ENCODE measurements at places on chromosomes 13 and 19. TPM values are rescaled to one million over a fixed set of nuclear protein-coding genes. Genes with fewer than 3 reads are reported as not detected.

DNA sequence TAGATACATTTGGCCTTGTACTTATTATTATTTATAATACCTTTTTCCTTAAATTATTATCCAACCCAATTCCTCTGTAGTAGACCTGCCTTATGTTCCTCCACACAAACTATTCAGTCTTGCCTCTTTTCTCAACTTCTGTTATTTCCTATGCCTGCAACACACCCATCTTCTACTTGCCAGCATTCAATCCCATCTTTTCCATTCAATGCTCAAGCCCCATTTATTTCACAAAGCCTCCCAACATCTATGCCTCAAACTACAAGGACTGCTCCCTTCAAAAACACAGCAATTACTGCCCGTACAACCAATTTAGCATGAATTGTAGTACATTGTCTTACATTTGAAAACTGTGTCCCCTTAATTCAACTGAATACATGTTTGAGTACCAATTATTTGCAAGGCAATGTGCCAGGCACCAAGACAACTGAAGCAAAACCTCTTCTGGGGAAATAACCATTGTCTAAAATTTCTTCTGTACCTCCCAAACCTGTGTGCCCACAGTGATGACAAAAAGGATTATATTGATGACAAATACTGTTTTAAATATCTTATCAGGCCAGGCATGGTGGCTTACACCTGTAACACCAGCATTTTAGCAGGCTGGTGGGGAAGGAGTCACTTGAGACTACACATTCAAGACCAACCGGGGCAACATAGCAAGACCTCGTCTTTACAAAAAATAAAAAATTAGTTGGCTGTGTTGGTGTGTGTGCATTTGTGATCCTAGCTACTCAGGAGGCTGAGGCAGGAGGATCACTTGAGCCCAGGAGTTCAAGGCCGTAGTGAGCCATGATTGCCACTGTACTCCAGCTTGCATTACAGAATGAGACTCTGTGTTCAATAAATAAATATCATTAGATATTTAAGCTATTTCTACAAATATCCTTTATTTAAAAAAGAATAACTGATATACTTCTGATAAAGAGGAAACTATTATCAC, 35.1 kb downstream of the ELF1 start:
- DNase-seq, result no peak

The UNC13A gene
- total RNA-seq, result not detected

- DNase-seq, result no peak
Measured at GRCh38 chr13:75505327-75505726, 23.4 kb upstream of the TBC1D4 start.

The MEIOSIN gene
- not detected for total RNA-seq

The CPB2 gene
- not detected for total RNA-seq

The ATP4B gene
- not detected for total RNA-seq

DNA sequence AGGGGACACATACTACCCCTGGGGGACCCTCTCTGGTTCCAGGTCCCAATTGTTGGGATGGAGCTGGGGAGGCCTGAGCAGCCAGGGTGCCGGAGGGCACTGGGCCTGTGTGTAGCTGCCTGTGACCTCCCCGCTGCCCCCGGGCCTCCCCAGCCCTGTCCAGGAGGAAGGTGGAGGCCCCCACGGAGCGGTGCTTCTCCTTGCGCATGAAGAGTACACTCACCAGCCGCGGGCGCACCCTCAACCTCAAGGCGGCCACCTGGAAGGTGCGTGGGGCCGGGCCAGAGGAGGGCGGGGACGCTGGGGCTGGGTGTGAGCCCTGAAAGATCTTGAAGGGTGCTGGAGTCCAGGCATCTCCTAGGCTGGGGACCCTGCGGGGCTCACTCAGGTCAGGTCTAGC, 11.7 kb downstream of the HIF3A start:
- DNase-seq, result no peak

DNA sequence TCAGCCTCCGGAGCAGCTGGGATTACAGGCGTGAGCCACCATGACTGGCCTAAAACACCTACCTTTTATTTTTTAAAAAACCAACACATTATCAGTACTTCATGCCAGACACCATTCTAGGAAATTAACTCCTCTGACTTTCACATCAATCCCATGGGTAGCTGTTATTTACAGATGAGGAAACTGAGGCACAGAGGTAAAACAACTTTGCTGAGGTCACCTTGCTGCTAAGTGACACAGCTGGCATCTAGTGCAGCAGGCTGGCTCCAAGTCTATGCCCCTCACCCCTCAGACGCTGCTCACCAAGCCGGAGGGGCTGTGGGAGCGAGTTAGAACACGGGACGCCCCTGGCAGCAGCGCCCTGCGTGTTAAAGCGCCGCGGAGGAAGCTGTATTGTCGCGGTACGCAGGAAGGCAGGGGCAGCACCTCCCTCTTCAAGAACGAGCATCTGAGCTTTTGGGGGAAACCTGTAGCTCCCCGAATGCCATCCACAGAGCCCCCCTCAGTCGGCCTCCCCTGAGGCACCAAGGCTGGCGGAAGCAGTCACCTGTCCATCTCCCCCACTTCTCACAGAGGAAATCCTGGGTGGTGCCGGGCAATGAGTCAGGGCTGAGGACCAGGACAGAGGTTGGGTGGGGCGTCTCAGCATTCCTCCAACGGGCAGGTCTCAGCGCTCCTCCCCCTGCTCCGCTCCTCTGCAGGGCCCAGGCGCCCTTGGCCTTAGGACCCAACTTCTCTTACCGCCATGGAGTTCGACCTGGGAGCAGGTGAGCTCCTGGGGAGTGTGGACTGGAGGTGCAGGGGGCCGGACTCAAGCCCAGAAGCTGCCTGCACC, at the start of gene C19orf33:
Gene C19orf33, plus strand, starts transcription at position 735 of the 835 bp plus-strand sequence. Its CDS starts 11 bp downstream, at position 746.
- peak; percentile 15 for DNase-seq

Data from activated naive CD4-positive, alpha-beta T cell treated with anti-CD3 and anti-CD28 coated beads for 36 hours (primary cell).